ENCODE measurements at places on chromosomes 6 and 20. TPM values are rescaled to one million over a fixed set of nuclear protein-coding genes. Genes with fewer than 3 reads are reported as not detected.

GRCh38 chr6:100228437-100228833 lies 234.4 kb upstream of the MCHR2 start:
- peak; percentile 20 for DNase-seq

GRCh38 chr6:128478230-128479047 lies 42.0 kb downstream of the PTPRK start:
- DNase-seq: no peak

DNA sequence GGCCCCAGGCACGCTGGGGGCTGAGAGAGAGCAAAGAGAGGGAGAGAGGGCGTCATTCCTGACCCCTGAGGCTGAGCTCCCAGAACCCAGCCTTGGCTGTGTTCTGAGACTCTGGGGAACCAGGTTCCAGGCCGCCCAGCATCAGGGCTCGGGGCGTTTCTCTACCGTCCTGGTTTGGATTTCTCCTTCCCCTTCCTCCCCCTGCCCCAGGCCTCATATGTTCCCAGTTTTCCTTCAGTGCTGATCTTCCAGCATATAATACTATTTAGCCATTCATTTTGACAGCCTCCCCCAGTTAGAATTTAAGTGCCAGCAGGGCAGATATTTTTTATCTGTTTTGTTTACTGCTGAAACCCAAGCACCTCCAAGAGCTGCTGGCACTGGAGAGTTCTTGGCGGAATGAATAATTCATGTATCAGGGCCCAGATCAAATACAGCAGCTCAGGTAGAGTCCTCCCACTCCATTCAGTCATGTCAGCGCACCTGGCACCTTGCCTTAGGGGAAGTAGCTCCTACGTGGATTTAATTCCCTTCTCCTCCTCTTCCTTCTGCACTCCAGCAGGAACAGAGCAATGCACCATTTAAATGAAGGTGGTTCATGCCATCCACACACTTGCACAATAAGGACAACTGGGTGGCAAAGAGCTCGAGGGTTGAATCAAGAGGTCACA lies 23.4 kb upstream of the FRMD1 start:
- no peak for DNase-seq

DNA sequence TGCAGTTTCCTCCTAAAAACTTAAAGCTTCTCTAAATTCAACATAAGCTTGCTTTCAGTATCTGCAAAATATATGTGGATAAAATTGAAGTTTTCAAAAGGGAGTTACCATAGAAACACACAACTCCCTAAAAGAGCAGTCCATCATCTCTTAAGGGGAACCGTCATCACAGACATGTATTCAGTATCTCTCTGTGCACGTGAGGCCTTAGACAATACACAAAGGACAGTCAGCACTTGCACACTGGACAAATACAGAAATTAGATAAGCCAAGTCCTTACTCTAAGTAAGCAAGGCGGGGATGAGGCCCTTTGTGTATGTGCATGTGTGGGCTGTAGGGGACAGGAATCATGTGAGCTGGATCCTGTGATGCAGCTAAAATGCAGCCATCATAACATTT lies 136.6 kb downstream of the BACH2 start:
- no peak for DNase-seq

GRCh38 chr6:1347161-1347560 lies 35.3 kb downstream of the FOXQ1 start:
- DNase-seq: no peak

DNA sequence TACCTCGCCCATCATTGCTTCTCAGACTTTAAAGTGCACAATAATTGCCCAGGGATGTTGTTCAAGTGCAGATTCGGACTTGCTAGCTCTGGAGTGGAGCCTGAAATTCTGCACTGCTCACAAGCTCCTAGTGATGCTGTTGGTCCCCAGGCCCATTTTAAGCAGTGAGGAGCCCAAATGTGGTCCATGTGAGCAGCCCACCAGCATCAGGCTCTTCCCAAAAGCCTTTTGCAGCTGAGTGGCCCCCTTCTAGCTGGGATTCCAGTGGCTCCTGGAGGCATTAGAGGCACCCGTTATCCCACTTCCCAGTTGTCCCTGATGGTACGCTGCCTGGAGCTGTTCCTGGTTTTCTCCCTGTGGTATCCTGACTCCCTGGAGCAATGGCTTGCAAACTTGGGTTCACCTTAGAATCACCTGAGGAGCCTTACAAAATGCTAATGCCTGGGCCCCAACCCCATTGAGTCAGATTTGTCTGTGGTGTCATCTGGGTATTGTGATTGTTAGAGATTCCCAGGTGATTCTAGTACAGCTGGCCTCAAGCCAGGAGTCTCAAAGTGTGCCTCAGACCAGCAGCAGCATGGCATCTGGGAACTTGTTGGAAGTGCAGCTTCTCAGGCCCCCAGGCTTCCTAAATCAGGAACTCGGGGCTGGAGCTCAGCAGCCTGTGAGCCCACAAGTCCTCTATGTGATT lies 186.9 kb upstream of the SLC24A3 start:
- DNase-seq: no peak

- no peak for DNase-seq
These were observed 109.3 kb downstream of the IPCEF1 start for GRCh38 chr6:154247119-154247861.

DNA sequence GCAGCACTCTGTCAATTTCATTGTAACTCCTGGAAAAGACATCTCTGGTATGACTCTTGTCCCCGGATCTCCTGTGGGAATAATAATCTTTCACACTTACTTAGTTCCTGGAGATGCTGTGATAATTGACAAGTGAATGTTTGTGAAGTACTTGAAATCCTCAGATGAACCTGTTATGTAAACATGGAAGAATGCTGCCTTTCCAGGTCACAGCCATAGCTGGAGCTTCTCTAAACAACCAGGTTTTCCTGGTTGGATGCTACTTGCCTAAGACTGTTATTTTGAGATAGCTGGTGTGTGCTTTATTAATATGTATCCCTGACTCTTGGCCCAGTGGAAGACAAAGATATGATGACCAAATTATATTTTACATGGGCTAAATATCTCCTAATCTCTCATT lies 228.6 kb downstream of the KCNQ5 start:
- no peak for DNase-seq

DNA sequence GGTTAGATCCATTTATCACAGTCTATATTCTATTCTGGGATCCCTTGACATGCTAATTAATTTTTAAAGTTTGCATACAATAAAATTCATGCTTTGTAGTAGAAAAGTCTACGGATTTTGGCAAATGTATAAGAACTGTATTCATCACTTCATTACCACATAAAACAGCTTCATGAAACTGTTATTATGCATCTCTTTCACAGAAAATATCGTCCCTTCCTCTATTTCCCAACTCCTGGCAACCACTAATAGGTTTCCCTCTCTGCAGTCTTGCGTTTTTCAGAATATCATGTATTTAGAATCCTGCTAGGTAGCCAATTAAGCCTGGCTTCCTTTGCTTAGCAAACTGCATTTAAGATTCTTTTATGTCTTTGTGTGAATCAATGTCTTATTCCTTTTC lies 441.3 kb upstream of the RGS17 start:
- no peak for DNase-seq

GRCh38 chr6:6393069-6393529 lies 72.6 kb upstream of the F13A1 start:
- DNase-seq: no peak

LAMP5 gene
- total RNA-seq: not detected

SLC22A2 gene
- total RNA-seq: not detected

PLCB4 gene
- total RNA-seq: 5.9 TPM

DNPH1 gene
- total RNA-seq: 133 TPM

SPEF1 gene
- not detected for total RNA-seq

NDUFAF4 gene
- 19.3 TPM for total RNA-seq

MCCD1 gene
- not detected for total RNA-seq

HLA-DPB1 gene
- total RNA-seq: 8.0 TPM

BACH2 gene
- 1.2 TPM for total RNA-seq

DNMT3B gene
- 5.8 TPM for total RNA-seq

DEFB127 gene
- total RNA-seq: not detected

All from glomerular endothelial cell (primary cell).